ENCODE measurements at places on chromosomes 2 and 18.

GRCh38 chr18:3156325-3156640 is 63.5 kb downstream of the MYOM1 start:
- DNase-seq = no peak

GRCh38 chr2:222730366-222730999 is 59.0 kb downstream of the MOGAT1 start:
- no peak for DNase-seq

- no peak for DNase-seq
Observed at GRCh38 chr18:8609659-8610458, 622 bp downstream of the RAB12 start.

DNA sequence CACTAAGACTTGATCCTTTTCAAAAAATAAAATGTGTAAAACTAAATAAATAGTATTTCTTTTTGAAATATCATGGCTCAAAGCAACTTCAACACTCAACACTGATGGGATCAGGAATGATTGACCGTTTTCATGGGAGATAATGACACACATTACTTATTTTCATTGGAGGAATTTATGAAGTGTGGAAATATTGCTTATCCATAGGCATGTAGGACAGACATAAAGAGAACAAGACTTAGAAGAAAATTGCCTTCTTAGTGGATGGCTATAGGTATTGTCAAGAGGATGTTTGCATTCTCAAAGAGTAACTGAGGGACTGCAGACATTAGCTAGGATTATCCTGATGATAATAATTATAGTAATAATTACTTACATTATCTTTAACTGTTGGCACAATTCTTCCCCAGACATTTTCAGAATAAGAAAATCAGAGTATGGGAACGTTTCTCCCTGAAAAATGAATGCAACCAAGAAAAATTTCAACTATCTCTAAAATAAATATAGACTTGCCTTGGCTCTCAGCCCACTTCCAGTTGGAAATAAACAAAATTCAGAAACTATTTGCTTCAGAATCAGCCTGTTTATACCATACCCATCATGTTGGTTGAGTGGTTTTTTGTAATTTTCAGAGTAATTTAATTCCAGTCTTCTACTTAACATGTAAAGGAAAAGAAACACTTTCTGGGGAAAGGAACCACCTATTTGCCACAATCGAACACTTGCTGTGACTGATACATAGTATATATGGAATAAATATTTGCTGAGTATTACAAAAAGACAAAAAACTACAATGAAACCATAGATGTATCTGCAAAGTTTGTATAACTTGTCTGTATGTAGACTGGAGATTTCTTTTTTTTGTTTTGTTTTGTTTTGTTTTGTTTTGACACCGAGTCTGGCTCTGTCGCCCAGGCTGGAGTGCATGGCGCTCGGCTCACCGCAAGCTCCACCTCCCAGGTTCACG is 165.7 kb downstream of the TMX3 start:
- DNase-seq = no peak

GRCh38 chr2:41932241-41933045 is 115.4 kb upstream of the PKDCC start:
- DNase-seq = no peak

DNA sequence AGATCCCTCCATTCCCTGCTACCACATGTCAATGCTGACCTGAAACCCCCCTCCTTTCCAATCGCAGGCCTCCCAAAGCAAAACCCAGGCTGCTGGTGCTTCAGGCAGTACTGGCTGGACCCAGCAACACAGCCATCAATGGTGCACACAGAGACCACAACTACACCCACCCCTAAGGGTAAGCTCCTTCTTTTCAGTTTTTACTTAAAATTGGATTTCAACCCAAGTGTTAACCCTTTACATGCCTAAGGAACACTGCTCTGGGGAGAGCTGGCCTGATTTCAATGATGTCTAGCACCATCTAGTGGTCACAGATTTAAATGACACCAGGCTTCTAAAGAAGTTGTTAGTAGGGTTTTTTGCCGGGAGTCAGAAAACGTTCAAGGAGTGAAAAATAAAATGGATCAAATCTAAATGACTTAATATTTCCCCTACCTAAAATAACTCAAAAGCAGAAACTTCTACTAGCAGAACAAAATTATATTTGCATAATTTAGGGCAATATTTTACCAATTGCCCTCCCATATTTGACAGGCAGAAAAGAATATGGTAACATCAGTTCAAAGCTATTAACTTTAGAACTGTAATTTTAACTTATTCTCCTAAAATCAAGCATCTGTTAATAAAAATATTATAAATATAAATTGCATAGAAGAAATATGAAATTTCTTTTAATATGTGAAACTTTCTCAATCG is 24.6 kb downstream of the FECH start:
- DNase-seq = peak; percentile 58

GRCh38 chr2:234495251-234496054 is 1.4 kb downstream of the ARL4C start:
- DNase-seq = no peak

DNA sequence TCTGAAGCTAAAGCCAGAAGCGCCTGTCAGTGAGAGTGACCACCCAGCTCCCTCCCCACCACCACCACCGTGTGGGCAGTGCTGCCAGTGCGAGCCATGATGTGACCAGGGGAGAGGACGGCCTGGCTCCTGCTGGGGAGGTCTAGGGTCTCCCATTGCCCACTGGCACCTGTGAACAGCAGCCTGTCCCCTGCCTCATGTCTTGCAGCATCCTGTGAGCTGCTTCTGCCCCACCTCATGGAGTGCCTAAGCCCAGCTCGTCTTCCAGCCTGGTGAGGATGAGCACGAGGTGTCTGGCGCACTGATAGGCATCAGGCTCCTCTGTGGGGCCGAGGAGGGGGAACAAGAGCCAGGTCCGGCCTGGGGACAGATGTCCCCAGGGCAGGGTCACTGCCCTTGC is 61.4 kb downstream of the FAM168B start:
- no peak for DNase-seq

- no peak for DNase-seq
Observed at GRCh38 chr18:8946066-8946838, 156.2 kb upstream of the NDUFV2 start.

GRCh38 chr2:236217926-236218325 is 46.3 kb downstream of the ASB18 start:
- no peak for DNase-seq

GRCh38 chr2:19802086-19802841 is 99.5 kb downstream of the TTC32 start:
- no peak for DNase-seq

GRCh38 chr18:13445241-13445897 is 226.8 kb downstream of the LDLRAD4 start:
- no peak for DNase-seq

DNA sequence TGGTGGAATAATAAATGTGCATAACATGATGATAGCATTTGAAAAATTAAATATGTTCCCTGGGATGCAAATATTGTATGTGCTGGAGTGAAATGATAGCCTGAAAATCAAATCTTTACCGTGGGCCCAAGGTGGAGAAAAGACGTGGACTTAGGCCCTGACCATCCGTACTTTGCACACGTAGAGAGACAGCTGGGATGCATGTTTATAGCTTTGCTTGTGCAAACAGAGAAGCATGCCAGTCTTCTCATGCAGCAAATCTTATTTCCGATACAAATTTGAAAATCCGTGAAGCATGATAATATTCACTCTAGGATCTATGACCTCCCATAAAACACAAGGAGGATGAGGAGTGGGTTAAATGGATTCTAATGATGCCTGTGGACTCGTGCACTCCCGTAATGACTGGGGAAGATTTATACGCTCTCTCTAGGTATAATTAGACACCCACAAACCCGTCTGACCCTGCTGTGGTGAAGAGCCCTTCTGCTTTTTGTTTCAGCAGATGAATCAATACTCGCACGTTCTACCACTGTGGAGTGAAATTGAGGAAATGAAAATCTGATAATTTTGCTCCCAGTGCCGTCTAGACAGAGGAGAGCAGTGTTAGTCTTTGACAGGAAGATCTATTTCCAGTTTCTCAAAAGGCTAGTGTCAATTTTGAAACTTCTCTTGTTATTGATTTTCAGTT is 810.3 kb upstream of the SALL3 start:
- DNase-seq = peak; percentile 22

GRCh38 chr2:96495982-96496629 is 9.1 kb downstream of the NEURL3 start:
- DNase-seq = no peak

- DNase-seq = peak; percentile 26
Observed at GRCh38 chr2:98088261-98088660, 1.3 kb downstream of the VWA3B start.

DNA sequence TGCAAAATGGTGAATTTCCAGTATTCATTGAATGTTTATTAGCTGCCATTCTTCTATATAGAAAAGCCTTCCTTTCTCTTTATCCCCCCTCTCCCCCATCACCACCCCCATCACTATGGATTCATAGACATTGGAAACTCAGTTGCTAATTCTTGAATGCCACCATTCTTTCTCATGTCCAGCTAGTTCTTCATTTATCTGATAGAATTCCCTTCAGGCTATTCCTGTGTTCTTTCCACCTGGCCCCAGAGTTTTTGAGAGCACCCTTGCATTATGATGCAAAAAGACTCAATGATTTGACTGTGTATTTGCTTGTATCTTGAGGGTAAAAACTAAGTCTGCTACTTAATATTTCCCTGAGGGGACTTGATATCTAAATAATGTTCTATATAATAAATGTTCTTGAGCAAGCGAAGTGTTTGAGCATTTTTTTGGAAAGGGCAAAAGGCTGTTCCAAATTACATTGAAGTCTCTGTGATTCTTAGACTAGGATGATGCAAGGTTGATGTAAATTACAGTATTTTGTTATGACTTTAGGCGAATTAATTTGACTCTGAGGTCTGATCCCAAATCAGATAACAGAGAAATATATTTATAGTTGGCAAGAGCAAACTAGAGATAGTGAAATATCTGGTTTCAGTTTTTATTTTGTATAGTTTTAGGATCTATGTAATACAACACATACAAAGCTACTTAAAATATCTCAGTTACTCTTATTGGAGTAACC is 18.8 kb upstream of the SOS1 start:
- no peak for DNase-seq

DNA sequence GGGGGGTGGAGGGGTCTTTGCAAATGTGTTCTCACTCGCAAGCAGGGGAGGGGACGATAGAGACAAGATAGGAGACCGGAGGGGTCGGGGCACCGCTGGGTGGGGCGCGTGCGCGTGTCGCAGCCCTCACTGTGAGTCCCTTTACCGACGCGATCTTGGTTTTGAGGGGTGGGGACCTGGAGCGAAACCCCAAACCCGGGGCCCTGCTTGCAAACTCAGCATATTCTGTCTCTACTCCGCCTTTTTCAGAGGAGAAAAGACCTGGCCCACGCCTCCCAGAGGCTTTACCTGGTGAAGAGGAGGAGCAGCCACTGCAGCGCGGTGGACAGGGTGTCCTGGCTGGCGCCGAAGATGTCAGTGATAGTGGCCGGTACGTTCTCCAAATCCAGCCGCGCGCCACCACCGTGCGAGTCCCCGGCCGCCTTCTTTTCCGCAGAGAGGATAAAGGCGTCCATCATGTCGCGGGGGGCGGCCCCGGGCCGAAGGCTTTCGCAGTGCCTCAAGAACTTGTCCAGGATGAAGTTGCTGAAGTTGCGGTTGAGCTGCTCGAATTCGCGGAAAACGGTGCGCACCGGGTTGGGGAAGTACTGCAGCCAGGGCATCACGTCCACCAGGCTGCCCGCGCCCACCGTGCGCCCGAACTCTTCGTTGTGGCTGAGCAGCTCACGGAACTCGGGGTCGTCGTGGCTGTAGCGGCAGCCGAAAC is 1.7 kb downstream of the CYP1B1 start:
- no peak for DNase-seq

DNA sequence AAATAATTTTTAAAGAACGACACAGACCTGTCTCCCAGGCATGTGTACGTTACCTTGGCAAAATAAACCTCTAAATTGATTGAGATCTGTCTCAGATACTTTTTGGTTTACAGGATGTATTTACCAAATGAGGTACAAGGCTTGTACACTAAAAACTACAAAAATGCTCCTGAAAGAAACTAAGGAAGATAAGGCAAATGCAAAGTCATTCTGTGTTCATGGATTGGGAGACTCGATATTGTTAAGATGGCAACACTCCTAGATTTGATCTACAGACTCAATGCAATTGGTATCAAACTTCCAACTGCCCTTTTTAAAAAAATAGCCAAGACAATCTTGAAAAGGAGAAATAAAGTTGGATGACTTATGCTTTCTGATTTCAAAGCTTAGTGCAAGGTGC is 11.5 kb upstream of the KCNE4 start:
- no peak for DNase-seq

- DNase-seq = peak; percentile 61
Observed at GRCh38 chr2:121356058-121356640, 71.1 kb upstream of the TFCP2L1 start.

DNA sequence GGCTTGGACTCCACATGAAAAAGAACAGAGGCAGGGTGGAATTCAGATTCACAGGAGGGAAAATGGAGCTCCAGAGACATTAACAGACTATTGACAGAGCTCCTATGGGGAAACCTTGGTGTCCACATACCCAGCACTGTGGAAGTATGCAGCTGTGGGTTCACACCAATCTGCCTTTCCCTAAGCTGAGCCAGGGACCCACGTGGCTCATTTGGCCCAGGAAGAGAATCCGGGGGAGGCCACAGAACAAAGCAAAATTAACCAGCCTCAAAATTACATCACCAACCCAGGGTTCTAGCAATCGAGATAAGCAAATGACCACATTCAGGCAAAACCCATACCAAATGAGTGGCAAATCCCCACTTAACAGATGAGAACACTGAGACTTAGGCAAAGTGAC is 105.8 kb upstream of the TWIST2 start:
- DNase-seq = no peak

DNA sequence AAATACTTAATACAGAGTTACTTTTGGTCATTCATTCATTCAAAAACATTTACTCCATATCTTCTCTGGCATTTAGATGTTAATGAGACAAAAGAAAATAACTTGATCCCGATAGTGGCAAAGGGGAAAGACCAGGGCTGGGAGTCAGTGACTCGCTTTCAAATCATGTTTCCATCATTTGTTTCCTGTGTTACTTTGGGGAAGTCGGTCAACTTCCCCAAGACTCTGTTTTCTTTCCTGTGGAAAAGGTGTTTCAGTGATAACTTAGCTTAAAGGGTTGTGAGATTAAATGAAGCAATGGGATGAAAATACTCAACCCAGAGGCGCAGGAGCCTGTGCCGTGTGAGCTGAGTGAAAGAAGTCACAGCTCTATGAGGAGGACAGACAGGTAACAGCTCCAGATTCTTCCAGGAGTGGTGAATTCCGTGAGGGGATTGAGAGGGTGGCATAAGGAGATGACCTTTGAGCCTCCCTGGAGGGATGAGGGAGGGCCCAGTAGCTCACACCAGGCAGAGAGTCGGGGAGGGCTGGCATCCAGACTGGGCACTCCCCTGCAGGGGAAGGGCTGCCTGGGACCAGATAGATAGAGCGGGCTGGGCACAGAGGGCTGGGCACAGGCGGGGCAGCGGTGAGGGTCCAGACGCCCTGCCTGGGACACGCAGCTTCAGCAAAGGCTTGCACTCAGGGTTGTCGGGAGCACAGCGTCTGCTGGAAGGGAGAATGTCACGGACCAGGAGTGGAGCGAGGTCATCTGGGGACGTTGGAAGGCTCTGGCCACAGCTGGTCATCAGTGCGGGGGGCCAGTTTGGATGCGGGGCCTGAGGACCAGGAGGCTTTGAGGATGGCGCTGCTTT is 70.1 kb downstream of the TSHZ1 start:
- no peak for DNase-seq

- no peak for DNase-seq
Observed at GRCh38 chr2:105254531-105255210, 13.1 kb downstream of the GPR45 start.

Measured in putamen (tissue), 1 donor.